Stimulated activated CD8-positive, alpha-beta memory T cell treated with anti-CD3 and anti-CD28 coated beads, Interleukin-4, amount 100 ng/mL, for 24 hours (primary cell): ENCODE measurements at places on chromosomes 2 and 18.

DNA sequence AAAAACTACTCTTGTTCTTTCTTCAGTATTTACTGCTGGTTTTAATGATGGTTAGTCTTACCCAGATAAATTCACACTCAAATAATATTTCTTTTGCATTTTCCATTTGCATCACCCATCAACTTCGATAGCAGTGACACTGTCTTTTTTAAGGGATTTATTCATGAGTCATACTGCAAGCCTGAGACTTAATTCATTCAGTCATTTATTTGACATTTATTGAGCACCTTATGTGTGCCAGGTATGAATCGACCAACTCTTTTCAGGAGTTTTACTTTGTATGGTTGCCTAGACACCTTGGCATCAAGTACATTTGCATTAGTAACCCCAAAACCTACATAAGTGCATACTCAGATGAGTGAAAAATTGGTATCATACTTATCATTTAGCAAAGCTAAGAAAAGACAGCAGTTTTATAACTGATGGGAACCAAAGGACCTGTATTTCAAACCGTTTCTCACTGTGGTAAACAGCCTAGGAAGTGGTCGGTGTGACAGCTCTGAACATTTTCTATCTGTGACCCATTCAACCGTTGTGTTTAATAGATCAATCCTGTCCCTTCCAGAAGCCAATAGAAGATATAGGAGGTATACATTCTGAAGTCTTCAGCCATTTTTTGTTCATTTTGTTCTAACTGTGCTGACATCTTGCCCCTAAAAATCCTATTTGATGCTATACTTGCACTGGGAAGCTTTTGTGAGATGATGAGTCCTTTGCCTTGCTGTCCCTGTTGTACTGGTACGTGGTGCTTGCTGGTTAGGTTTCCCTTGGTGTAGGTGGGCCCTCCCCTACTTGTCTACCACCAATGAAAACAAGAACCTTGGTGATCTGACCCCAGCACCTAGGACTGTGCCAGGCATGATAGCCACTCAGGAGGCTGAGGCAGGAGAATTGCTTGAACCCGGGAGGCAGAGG is 484.7 kb upstream of the RAB12 start:
- DNase-seq = no peak

- no peak for DNase-seq
Measured at GRCh38 chr18:64365106-64365505, 216.2 kb upstream of the LINC00305 start.

- no peak for DNase-seq
Measured at GRCh38 chr2:152254976-152255375, 79.4 kb upstream of the STAM2 start.

DNA sequence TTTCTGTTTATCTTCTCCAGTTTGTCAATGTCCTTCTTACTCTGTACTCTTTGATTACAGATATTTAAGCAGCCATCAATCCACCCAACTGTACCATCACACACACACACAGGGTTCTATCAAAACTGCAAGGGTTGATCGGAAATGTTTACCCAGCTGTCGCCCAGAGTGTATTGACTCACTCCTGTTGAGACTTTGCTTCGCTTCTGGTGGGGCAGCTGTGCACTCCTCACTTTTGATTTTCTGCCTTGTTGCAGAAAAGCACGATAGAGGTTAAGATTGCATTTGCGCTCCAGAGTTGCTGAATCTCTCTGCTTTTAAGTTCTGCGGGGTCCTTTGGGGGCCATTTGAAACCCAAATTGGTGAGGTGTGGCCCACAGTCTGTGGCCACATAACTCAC is 216.2 kb downstream of the SETBP1 start:
- no peak for DNase-seq

DNA sequence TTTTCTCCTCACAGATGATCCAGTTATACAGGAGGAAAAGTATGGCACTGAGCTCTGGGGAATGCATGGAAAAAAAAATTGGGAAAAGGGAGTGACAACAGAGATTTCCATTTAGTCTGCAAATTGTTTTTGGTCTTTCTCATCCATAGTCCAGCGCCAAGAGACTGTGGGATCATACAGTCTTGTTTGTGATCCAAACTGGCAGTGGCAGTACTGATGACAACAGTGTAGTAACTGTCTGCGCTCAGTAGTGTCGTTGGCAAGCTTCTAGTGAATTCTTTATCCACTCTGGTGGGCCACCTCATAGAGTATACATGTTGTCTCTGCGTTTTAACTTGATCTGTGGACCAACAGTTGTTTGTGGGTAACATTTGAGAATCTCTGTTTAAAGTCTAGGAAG is 37.9 kb downstream of the GALNT1 start:
- DNase-seq = no peak

DNA sequence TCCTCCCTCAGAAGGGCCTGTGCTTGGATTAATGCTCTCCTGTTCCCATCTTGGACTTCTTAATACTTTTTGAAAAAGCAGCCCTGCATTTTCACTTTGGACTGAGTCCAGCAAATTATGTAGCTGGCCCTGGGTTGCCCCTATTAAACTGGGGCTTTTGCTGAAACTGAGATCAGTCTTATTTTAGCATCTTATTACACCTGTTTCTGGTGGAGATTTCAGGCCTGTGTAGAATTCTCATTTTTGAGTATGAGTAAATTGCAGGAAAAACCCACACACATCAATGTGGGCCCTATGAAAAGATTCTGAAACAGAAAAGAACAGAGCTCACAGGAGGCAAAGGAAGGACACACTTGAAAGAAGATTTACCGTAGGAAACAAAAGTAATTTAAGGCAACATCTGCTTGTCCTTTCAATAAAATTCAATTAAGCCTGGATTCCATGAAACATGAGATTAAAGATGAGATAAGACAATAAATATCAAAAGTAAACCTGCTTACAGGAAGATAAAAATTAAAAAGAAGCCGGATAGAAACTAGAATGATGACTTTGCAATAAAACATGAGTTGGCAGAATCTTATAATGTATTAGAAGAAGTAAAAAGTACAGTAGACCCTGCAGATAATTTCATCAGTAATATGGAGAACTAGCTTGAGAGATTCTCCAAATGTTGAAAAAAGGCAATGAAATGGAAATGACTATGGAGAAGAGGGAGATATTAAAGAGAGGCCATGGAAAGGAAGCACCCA is 90.7 kb upstream of the GCFC2 start:
- no peak for DNase-seq

DNA sequence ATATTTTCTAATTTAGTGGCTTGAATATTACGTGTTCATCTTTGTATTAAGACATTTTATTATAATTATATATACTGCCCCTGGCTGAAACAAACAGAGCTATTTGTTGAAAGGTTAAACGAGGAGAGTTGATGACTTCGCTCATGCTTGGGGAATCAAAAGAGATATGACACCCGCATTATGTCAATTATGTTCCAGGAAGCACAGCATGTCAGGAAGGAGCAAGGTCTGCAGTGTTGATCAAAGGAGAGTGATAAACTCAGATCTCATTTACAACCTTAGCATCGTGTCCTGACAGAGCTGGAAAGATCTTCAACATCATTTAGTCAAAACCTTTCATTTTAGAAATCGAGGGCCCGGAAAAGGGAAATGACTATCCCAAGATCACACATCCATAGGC is 510.1 kb downstream of the TDRD15 start:
- DNase-seq = no peak

DNA sequence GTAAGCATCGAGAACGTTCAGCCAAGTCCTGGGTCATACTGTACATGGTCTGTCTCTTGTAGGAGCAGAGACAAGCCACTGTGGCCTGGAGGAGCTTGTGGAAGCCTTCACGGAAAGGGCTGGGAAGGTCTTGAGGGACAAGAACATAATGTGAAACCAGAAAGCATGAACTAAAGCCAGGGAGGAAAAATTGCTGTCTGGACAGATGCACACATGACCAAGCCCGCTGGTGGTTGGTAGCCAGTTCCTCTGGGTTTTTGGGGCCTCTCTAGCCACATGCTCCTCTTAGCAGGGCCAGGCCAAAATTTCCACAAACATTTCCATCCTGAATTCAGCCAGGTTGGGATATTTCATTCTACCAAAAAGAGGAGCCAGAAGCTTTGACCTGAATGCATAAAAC is 196.2 kb upstream of the SIX2 start:
- no peak for DNase-seq

DNA sequence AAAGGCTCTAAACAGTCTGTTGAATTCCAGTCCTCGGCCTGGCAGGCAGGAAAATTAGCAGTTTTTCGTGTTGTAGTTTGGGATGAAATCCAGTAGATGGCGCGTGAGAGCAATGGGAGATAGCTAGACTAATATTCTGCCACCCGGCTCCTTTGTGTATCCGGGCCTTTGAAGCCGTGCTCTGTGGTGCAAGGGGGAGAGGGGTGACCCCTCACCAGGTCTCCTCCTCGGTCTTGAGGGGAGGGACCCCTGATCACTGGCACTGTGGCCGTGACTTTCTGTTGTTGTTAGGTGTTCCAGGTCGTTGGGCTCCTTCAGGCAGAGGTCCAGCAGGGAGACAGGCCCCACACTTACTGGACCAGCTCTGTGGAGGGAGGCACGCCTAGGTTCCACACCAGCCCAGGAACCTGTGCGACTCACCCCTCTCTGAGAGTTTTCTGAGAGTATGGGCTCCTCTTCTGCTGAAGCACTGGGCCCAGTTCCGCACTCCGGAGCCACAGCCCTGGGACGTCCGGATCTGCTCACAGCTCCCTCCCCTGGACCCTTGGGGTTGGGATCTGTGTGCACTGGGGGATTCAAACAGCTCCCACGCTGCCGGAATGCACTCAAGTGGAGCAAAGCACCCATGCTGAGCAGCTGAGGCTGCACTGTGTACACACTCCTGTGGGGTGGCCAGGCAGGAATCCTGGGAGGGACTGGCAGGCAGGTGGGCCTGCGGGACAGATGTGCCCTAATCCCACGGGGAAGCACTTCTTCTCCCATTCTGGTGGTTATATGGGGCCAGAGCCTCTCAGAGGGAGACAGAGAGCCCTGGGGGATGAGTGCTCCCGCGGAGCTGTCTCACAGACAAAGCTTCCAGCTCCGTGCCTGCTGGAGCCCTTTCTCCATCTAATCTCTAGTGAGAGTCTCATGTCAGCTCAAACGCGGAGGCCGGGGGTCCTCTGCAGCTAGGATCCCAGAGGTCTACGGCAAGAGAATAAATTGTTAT is 8.8 kb downstream of the GKN2 start:
- peak; percentile 24 for DNase-seq

- no peak for DNase-seq
Measured at GRCh38 chr2:16115291-16115690, 174.9 kb downstream of the MYCN start.

- DNase-seq = no peak
Measured at GRCh38 chr2:10638093-10638492, 51.7 kb downstream of the NOL10 start.

GRCh38 chr2:9207641-9208311 is 1.2 kb downstream of the ASAP2 start:
- DNase-seq = no peak

- no peak for DNase-seq
Measured at GRCh38 chr2:204706939-204707338, 161.7 kb downstream of the PARD3B start.

GRCh38 chr18:23833714-23834113 is 144.5 kb downstream of the LAMA3 start:
- DNase-seq = no peak

GRCh38 chr2:136069773-136070172 is 48.2 kb downstream of the CXCR4 start:
- DNase-seq = no peak

GRCh38 chr2:8197101-8197500 is 484.8 kb upstream of the ID2 start:
- no peak for DNase-seq
